Activated B cell treated with CpG ODN at 0.5 μM for 24 hours (primary cell): ENCODE measurements at places on chromosomes 11 and 22.

- no peak for DNase-seq
Measured at GRCh38 chr11:43907028-43907975, 26.7 kb downstream of the ALKBH3 start.

DNA sequence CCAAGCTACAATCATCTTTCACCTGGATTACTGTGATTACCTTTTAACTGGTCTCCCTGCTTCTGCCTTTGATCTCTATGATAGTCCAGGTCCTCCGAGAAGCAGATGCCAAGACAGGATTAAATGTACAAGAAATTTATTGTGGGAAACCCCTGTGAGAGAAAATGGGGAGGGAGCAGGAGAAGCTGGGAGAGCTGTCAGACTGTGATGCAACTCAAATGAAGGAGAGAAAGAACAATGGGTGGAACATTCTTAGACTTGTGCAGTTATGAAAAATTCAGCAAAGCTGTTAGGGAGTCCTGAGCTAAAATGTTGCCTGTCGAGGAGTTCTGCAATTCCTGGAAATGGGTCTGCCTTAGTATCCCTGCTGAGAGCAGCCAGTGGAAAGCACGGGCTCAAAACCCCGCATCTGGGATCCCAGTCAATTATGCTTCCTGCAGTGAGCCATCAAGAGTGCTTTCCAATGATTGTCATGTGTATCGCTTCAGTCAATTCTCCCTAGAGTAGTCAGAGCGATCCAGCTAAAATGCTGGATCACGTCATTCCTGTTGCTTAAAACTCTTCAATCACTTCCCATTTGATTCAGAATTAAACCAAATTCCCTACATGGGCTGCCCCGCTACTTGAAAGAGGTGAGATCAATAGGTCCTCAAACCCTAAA, 16.5 kb upstream of the CSTF3 start:
- no peak for DNase-seq

GRCh38 chr22:45295492-45295891, 10.7 kb downstream of the UPK3A start:
- DNase-seq, result no peak

- no peak for DNase-seq
Measured at GRCh38 chr11:9728058-9728457, 64.2 kb downstream of the SWAP70 start.

GRCh38 chr11:89189776-89190175, 12.1 kb downstream of the TYR start:
- no peak for DNase-seq

DNA sequence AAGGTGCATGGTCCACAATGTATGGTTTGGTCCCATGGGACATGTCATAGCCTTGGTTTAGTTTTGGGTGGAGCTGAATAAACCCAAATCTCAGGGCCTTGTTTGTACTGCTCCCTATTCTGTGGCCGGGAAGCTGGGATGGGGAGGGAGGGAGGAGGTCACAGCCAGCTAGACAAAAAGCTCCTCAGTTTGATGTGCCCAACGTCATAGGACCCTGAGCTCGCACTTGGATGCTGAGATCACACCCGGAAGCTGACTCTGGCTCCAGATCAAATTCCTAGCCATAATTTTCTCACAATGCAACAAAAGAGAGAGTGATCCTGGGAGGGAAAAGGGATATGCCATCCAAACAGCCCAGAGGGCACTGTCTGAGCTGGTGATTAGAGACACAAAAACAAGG, 1.5 kb downstream of the HSPB2 start:
- no peak for DNase-seq

DNA sequence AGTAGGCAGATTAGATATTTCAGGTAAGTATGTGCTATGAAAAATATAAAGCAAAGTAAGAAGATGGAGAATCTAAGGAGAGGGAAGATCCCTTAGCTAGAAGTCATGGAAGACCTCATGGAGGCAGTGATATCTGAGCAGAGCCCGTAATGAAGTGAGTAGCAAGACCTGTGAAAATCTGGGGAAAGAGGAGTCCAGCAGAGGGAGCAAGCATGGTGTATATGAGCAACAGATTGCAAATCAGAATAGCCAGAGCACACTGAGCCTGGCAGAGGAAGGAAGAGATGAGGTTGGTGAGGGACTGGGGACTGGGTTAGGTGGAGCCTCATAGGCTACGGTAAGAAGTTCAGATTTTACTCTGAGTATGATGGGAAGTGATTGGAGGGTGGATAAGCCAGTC, 9.4 kb downstream of the LHFPL7 start:
- DNase-seq, result no peak

DNA sequence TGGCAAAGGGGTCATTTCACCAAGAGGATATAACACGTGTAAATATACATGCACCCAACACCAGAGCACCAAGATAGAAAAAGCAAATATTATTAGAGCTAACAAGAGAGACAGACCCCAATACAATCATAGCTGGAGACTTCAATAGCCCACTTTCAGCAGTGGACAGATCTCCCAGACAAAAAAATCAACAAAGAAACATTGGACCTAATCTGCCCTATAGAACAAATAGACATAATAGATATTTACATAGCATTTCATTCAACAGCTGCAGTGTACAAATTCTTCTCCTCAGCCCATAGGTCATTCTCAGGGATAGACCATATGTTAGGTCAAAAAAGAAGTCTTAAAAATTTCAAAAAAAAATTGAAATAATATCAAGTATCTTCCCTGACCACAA, 312.8 kb downstream of the TTC28 start:
- no peak for DNase-seq
